Glomerular endothelial cell (primary cell): ENCODE measurements at places on chromosomes 5 and 9. TPM values are rescaled to one million over a fixed set of nuclear protein-coding genes. Genes with fewer than 3 reads are reported as not detected.

CFAP77 gene
- total RNA-seq: not detected in 2 replicates

ZNF782 gene
- 2.6 and 4.2 TPM in 2 replicates for total RNA-seq

OTULINL gene
- total RNA-seq: 0.34 and 1.4 TPM in 2 replicates

CYFIP2 gene
- total RNA-seq: 26.7 and 47.5 TPM in 2 replicates

CCL27 gene
- total RNA-seq: not detected in 2 replicates

ZNF300 gene
- total RNA-seq: 3.1 and 6.0 TPM in 2 replicates

CCNO gene
- total RNA-seq: 0.10 and 0.70 TPM in 2 replicates

TMEM252 gene
- total RNA-seq: not detected in 2 replicates

ANKRD18A gene
- total RNA-seq: 0.12 and 0.24 TPM in 2 replicates

MEIKIN gene
- not detected in 2 replicates for total RNA-seq

OGN gene
- total RNA-seq: not detected in 2 replicates

PCDHGA3 gene
- total RNA-seq: 1.6 and 4.0 TPM in 2 replicates

PCDHGA2 gene
- total RNA-seq: 2.6 and 4.1 TPM in 2 replicates

CDC25C gene
- total RNA-seq: 0.97 and 2.9 TPM in 2 replicates

SPATA31C1 gene
- not detected in 2 replicates for total RNA-seq

C5orf34 gene
- total RNA-seq: 0.73 and 1.4 TPM in 2 replicates

PCDHA3 gene
- total RNA-seq: 0.05 and 0.35 TPM in 2 replicates

TMOD1 gene
- 2.9 and 5.1 TPM in 2 replicates for total RNA-seq

SLC6A19 gene
- not detected in 2 replicates for total RNA-seq
